EH (cell line): ENCODE measurements at places on chromosomes 6 and 20.

- DNase-seq: no peak
These were observed 146.2 kb downstream of the ID4 start for GRCh38 chr6:19983374-19983773.

GRCh38 chr6:360764-361373, 30.7 kb upstream of the IRF4 start:
- no peak for DNase-seq

- DNase-seq: no peak
These were observed 276.7 kb downstream of the ADGRB3 start for GRCh38 chr6:68911811-68912210.

- peak; percentile 7 for DNase-seq
These were observed 51.9 kb upstream of the XRN2 start for GRCh38 chr20:21251278-21251677.

GRCh38 chr20:35302421-35303335, 10.5 kb upstream of the FAM83C start:
- DNase-seq: peak; percentile 83

- DNase-seq: peak; percentile 59
These were observed 195.8 kb upstream of the ZNF184 start for GRCh38 chr6:27668442-27669294.

DNA sequence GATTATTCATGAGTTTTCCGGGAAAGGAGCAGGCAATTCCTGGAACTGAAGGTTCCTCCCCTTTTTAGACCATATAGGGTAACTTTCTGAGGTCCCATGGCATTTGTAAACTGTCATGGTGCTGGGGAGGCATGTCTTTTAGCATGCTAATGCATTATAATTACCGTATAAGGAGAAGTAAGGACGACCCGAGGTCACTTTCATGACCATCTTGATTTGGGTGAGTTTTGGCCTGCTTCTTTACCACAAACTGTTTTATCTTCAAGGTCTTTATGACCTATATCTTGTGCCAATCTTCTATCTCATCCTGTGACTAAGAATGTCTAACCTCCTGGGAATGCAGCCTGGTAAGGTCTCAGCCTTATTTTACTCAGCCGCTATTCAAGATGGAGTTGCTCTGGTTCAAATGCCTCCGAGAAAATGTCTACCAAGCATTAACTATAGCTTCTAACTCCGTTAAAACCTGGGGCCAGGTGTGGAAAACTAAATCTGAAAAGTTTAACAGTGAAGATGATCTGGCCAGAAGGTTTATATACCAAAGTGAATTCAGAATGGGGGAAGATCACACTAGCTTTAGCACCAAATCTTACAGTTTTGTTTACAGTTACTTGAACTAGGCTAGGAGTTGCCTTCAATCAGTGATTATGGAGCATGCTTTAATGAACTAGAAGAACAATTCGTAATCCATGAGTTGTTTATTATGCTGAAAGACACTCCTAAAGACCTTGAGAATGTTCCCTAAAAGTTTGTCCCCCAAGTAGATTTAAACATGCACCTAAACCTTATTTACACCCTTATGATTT, 80.0 kb upstream of the TOP1 start:
- DNase-seq: peak; percentile 91

GRCh38 chr6:21284706-21285105, 308.8 kb upstream of the SOX4 start:
- no peak for DNase-seq

DNA sequence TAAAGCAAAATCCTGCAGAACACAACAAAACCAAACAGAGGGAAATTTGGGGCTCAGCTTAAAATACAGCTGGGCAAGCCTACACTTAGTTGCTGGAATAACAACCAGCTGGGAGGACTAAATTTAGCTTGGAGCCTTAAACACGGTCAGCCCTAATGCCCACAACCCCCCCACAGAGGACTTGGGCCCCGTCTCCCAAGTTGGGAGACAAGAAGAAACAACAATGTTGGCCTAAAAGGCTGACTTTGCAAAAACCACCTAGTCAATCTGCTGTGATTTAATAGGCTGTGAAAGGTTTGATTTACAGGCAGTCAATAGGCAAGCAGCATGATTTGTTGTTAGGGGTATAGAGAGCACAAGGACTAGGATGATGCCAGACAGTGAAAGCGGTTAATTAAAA, 40.3 kb upstream of the ARMC2 start:
- no peak for DNase-seq

DNA sequence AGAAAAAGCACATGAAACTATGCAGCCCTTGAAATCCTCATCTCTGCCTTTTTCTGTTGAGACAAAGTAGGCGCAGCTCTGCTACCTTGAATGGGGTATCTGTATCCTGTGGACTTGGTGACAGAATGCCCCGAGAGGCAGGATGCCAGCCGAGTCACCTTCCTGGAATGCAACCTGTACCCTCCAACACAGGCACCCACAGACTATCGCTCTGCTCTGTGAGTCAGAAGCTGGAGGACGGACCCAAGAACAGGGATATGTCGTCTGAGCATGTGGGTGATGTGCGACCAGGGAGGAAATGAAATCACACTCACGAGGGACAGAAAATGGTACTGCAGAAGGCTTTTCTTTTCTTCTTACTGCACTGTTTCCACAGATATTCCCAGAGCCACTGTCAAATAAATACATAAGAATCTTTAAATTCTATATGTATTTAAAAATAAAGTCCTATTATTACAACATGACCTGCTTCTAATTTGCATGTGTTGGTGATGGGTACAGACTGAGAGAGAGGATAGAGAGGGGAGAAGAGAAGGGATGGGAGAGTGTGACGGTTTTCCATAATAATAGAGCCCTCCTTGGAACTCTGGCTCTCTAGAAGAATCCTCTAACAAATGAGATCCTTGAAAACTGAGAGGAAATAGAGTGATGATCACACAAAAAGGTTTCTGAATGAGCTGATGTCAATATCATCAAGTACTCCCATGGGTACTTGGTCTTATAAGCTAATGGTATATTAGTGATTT, 308.1 kb downstream of the FOXC1 start:
- peak; percentile 87 for DNase-seq

- DNase-seq: no peak
These were observed 194.1 kb downstream of the RIMS1 start for GRCh38 chr6:72080260-72080941.

- DNase-seq: no peak
These were observed 84.3 kb upstream of the PREP start for GRCh38 chr6:105487040-105487790.

DNA sequence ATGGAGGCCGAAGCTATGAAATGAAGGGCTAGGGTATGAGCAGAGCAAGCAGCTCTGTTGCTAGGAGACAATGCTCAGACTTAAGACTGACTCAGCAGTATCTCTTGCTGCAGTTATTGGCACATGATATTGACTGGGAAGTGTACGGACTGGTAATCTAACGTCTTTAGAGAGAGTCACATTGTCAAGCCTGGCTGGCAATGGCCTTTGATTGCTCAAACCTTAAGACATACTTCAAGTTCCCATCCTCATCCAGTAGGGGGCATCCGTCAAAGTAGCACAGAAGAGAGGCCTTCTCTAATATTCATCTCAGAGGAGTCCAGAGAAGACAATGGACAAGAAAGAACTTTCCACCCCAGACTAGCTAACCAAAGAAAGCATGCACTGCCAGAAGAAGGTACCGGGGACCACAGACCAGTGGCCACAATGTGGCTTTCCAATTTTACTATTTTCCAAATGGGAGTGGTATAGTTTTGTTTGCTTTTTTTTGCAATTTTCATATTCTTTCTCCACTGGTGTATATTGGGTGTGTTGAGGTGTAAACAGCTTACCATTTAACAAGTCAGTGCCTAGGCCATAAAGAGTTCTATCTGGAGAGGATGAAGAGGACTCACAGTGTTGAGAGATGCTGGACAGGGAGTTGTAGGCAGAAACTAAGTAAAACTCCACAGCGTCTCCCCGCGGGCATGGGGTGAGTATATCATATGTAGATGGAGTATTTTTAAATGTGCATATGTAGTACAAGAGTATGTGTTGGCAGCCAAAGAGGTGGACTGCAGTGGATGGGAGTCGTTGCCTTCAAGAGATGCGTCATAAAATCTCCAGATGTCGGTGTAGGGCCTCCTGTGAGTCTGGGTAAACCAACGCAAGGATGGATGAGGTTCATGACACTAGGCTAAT, 36.7 kb downstream of the LRFN2 start:
- DNase-seq: peak; percentile 62

- no peak for DNase-seq
These were observed 58.1 kb downstream of the ASCC3 start for GRCh38 chr6:100823041-100823440.

- DNase-seq: peak; percentile 90
These were observed 123.3 kb upstream of the COL21A1 start for GRCh38 chr6:56370561-56371211.
